NCI-H460 (cell line): ENCODE measurements at places on chromosomes 12 and 14. TPM values are rescaled to one million over a fixed set of nuclear protein-coding genes. Genes with fewer than 3 reads are reported as not detected.

FAM186B gene
- total RNA-seq: 0.22 and 0.23 TPM in 2 replicates

SIRT4 gene
- 0.97 and 1.7 TPM in 2 replicates for total RNA-seq

DNA sequence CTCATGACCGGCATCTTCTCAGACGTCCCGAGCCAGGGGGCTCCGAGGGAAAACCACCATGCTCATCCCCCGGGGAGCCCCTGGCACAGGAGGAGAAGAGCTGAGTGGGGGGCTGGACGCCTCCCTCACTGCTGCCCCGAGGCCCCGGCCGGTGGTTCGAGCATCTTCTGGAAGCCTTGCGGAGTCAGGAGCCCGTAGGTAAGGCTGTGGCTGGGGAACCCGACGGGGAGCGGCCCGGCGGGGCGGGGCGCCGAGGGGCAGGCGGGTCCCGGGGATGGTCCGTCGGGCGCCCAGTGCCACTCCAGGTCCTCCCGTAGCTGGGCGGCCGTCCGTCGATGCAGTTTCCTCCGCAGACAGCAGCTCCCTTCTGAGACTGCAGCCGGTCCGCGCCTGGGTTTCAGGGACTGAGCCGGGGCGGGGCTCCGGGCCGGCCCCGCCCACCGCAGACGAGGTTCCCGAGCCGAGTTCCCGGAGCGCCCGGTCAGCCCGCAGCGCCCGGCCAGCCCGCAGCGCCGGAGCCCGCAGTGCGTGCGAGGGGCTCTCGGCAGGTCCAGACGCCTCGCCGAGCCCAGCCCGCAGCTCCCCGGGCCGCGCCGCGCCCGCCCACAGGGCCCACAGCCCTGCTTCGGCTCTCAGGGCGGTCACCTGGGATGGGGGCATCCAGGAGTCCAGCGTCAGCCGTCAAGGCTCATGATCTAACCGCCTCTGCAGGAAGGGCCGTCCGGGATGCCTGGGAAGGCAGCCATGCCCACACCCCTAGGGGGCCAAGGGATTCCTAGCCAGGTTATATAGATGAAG, at the start of gene PGF:
PGF (minus strand) TSS at position 369 of the 798 bp plus-strand sequence; CDS start at position 14, 355 bp downstream.
- peak; percentile 47 for DNase-seq

- no peak for DNase-seq
Measured at GRCh38 chr14:58744801-58745394, 107.1 kb downstream of the DACT1 start.

DNA sequence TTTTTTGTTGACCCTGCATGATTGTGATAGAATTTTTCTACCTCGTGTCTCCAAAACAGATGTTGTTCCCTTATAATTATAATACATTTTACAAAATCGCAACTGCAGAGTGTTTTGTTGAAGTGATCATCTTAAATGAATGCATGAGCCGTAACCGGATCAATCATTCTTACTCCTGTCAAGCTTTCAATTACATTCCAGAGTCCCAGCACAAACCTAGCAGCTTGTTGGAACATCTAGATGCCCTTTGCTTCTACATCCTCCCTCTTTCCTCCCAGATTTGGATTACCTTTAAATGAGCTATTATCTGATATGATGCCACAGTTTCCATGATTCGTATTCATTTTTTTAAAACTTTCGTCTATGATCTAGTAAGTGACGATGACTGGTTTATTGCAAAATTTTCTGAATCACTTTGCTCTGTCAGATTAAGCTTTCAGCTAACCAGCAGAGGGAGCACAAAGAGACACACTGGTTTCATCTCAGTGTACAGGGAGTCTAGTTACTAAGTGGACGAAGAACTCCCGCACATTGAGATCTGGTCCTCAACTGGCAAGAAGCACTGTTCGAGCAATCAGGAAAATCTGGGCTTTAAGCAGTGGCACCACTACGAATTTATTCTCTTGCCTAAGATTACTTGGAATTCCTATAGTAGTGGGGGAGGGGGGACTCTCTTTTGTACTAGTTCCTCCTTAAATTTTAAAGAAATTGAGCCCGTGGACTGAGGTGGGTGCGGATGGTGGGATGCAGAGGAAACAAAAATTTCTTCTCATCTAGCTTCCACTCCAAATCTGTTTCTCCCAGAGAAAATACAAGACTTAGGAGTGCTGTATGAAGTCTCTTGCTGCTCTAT, 40.9 kb downstream of the TSHR start:
- DNase-seq: peak; percentile 71

DNA sequence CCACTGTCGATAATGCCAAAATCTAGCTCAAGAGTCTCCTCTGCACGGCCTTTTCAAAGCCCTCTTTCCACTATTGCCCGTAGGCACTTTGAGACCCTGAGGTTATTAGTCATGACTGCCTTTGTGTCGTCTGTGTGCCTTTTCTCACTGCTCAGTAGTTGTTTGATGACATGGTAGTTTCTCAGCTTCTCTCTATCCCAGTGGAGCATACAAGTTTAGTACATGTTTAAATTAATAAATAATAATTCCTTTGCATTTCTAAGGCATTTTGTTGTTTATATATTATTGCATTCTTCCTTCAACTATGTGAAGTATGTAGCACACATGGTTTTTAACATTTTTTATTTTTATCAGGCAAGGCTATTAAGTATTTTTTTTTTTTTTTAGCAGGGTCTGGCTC, 458.1 kb downstream of the PCNX1 start:
- no peak for DNase-seq

DNA sequence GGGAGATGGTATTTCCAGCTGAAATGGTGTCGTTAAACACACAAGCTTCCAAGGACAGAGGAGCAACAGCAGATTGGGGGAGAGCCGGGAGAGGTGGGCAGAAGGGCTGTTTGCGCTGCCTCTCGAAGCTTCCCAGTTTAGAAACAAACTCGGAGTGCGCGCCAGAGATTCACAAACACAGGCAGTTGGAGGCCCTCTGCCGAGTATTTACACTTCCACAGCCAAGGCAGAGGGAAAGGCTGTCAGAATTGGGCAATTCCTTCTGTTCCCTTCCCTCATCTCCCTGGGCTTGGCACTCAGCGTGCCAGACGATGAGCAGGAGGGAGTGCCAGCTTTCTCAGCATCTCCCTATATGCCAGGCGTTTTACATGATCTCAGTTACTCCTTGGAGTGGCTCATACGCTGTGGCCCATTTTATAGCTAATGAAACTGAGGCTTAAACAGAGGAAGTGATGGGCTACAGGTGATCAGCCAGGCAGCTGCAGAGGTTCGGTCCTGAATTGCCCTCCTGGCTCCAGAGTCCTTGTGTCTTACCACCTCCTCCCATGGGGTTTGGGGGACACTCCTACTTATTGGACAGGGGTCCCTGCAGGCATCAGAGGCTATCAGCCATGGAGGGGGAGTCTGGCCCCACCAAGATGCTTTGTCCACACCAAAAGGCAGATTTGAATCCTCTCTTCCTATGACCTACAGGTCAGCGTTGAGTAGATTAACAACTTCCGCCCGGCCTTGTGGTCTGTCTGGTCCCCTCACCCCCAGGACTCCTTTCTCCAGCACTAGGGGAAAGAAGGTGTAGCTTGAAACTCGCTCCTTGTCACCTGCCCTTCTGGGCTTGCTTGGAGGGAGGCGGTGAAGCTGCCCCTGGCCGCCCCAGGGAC, 3.1 kb downstream of the FAM222A start:
- no peak for DNase-seq

- peak; percentile 13 for DNase-seq
Measured at GRCh38 chr12:18139989-18140596, 50.1 kb upstream of the RERGL start.

DNA sequence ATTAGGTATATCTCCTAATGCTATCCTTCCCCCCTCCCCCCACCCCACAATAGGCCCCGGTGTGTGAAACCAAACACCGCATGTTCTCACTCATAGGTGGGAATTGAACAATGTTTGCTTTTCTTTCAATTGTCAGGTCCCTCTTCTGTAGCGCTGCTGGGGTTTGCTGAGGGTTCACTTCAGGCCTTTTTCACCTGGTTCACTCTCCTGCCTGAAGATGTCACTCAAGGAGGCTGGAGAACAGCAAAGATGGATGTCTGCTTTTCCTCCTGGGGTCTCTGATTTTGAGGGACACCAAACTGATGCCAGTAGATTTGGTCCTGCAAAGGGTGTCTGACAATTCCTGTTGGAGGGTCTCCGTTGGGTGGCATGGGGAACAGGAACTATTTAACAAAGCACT, 35.8 kb downstream of the KLRK1 start:
- DNase-seq: no peak

DNA sequence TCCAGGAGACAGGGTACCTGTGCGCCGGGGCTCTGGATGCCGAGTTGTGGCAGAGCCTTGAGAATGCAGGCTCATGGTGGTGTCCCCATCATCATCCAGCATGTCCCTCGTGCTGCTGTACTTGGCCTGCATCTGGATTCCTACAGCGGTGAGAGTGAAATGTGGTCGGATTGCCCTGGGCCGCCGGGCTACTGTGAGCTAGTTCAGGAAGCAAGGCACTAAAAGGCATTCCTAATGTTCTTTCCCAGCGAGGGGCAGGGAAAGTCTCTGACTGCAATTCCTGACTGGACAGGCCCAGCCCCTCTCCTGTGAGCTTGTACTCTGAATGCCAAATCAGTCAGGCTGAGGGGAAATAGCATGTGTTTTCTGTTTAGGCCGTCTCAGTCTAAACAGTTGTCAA, at the start of gene CLEC1A:
CLEC1A (minus strand) TSS at position 195 of the 400 bp plus-strand sequence; CDS start at position 132, 63 bp downstream.
- DNase-seq: no peak

- no peak for DNase-seq
Measured at GRCh38 chr12:57456145-57456700, 1.1 kb downstream of the INHBE start.
